ENCODE measurements at places on chromosomes 2 and 18.

DNA sequence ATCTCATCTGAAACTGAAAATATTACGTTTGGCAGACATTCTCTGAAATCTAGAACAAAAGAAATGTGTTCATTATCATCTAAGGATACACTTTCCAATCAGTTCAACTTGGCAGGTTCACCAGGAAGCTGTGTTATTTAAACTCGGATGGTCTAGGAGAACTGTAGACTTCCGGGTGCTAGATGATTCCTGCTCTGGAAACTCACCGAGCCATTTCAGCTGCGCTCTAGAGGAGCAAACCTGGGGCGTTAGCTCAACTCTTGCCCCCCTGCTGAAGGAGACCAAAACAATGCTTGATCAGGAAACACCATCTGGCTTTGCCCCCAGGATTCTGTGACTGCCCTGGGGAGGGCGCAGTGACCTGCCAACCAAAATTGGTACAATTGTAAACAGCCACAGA, 22.9 kb downstream of the MLPH start:
- no peak for DNase-seq

DNA sequence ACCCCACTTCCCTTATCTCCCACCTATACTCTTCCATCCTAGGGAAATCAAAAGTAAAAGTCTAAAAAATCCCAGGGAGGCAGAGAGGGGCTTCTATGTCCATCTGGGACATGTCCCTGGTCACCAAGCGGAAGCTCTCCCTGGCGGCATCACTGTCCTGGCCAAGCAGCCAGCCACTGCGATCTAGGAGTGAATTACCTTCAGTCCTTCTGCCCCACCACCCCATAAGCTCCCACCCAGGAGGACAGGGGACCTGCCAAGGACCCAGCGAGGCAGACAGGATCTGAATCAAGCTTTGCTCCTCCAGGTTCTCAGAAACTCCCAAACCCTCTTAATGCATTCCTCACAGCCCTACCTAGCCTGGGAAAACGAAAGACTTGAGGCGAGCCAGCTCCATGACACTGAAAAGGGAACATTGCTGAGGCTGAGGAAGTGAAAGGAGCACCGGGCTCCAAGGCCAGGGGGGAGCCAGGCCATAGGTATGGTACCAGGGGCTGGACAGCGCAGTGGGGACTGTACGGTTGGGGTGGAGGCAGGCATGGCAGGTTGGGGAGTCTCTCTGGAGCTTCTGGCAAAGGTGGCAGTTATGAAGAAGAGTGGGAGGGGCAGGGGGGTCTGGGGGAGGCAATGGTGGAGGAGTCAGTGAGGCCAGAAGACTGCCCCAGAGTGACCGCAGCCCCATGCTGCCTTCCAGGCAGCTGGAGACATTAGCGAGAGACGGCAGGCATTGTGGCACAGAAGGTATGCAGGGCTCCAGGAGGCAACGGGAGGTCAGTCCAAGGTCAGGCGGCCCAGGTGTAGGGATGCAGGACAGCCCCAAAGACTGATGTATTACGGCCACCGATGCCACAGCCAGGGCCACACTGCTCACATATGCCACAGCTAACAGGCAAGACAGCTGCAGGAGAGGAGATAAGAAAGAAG, 2.7 kb upstream of the SLC23A3 start:
- DNase-seq = no peak

DNA sequence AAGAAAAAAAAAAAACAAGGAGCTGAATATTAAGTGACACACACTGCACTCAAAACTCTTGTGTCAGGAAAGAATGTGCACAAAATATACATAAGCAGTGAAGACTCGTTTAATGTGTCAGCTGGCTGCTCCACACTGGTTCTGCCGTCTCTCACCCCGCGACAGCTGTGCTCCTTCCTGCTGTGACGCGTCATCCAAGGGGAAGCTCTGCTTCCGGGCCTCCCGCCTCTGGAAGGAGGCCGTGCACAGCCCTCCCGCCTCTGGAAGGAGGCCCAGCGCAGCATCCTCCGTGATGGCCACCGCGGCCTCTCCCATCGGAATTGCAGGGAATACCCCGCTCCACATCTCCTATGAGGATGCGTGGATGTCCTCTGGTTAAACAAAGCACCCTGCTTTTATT, 151.0 kb downstream of the HDAC4 start:
- no peak for DNase-seq

DNA sequence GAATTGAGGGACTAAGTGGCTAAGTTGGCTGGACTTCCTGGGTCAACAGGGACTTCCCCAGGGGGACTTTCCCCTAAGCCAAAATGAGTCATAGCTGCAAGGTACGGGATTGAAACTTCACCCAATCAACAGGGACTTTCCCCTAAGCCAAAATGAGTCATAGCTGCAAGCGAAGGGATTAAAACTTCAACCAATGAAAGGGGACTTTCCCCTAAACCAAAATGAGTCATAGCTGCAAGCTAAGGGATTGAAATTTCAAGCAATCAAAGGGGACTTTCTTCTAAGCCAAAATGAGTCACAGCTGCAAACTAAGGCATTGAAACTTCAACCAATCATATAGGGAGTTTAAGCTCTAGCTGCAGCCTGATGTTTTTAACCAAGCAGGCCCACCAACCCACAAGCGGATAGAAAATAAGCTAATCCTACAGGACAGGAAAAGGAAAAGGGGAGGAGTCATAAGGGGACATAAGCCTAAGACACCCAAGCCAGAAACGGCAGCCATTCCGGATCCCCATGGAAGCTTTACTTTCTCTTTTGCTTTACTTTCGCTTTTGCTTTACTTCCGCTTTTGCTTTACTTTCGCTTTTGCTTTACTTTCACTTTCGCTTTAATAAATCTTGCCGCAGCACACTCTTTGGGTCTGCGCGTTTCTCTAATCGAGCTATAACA, 1375.4 kb upstream of the CELF4 start:
- no peak for DNase-seq

DNA sequence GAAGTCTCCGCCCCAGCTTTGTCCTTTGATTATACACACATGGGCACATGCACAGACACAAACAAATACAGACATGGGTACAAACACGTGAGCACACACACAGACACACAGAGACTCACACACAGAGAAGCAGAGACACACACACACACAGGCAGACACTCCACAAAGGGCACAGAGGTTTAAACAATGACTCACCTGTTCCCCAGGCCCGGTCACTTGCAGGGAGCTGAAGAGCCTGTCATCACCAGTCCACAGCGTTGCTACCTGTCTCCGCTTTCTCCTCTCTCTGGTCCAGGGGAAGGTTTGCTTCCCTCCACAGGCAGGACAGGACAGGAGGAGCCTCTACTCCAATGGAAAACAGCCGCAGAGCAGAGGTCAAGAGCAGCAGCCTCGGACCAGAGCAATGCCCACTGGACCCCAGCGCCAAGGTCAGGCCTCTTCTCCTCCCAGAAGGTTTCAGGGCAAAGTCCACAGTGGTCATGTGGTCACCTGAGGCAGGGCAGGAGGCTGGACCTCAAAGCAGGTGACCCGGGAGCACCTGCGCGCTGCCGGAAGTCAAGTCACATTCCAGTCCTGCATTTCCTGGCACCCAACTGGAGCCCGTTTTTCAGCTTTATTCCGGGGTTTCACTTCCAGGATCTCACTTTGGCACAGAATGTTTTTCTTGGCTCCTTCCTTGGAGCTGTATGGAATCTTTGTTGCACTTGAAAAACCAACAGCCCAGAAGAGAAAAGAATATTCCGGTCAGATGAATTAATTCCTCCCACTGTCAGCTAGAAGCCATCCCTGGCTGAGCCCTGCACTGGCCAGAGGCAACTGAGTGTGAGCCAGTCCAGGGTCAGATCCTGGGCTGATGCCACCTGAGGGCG, at the start of gene RAB17:
TSS of gene RAB17 (minus strand) at position 463 of the 869 bp plus-strand sequence. CDS start 4,580 bp downstream, outside the sequence.
- no peak for DNase-seq

DNA sequence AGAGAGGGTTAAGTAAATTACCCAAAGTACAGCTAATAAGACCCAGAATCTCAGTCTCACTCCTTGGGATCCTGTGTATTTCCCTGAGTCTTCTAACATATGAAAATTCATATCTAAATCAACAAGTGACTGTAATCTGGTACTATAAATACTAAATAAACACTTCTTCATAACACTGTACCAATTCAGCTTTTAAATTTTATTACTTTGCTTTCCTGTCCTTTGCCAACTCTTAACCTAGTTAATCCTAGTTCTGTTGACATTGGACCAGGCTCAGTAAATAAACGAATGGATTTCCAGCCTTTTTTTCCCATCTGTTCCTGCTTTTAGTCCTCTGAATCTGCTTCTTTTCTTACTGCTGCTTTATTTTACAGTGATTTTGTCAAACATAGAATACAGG, 13.8 kb downstream of the MRPL35 start:
- no peak for DNase-seq

GRCh38 chr2:112216167-112216566, 38.7 kb downstream of the ZC3H8 start:
- DNase-seq = no peak

DNA sequence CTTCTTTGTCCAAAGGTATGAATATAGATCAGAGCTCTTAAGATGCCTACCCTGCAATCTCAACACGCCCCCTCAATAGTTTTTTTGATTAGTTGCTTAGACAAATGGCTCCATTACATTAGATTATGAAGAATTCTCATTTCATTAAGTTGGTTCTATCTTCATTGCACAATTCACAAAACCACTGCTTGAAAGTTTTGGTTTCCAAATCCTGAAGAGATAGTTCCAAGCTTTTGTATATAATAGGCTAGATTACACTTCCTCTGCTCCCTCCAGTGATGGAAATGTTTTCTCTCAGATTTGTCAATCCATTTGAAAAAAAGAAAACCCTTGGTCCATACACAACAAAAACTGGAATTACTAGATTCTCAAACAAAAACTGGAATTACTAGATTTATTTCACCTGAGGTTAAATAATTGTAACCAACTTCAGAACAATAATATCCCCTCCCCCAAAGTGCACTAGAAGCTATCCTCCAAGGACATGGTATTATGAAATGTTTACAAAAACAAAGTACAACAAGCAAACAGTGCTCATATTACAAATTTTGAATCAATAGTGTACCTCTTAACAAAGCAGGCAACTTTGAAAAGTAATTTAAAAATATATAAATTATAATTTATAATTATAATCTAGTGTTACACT, 6.8 kb upstream of the TLK1 start:
- DNase-seq = no peak

DNA sequence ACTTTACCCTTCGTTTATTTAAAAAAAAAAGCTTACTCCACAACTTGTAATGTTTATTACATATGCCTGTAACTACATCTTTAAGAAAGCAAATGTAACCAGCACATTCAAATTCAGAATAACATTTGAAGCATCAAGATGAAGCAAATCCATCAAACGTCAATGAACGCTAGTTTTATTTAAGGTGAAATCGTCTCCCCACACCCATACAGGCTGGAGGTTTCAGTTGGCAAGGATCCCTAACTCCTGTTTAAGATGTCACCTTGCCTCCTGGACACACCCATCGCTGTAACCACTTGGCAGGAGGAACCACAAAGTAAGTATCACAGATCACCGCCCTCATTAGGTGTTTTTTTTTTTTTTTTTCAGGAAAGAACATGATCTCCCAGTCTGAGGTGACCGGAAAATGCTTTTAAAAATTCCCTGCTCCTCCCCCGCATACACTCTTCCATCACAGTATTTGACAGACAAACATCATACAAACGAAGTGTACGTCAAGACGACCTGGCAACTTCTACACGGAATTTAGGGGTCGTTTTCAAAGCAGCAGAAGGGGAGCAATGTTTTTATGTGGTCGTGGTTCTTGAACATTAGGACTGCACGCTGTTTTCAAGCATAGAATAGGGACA, 19.7 kb upstream of the STPG4 start:
- DNase-seq = no peak

DNA sequence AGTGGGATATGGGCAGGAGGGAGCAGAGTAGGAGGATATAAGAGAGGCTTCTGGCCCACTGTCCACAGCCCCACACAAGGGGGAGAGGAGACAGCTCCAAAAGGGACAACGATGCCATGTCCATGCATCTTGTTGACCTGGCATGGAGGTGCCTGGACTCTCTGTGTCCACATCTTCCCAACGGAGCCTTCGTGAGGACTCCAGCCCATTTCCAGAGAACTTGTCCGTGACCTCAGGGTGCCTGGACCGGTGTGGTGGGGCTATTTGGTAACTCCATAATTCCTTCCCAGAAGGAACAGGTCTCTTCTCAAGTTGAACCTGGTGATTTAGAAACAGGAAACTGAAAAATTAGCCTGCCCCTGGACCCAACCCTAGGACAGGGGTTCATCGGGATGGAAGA, 133.9 kb downstream of the CYP26B1 start:
- no peak for DNase-seq

GRCh38 chr2:64391424-64391823, 62.5 kb upstream of the LGALSL start:
- no peak for DNase-seq

DNA sequence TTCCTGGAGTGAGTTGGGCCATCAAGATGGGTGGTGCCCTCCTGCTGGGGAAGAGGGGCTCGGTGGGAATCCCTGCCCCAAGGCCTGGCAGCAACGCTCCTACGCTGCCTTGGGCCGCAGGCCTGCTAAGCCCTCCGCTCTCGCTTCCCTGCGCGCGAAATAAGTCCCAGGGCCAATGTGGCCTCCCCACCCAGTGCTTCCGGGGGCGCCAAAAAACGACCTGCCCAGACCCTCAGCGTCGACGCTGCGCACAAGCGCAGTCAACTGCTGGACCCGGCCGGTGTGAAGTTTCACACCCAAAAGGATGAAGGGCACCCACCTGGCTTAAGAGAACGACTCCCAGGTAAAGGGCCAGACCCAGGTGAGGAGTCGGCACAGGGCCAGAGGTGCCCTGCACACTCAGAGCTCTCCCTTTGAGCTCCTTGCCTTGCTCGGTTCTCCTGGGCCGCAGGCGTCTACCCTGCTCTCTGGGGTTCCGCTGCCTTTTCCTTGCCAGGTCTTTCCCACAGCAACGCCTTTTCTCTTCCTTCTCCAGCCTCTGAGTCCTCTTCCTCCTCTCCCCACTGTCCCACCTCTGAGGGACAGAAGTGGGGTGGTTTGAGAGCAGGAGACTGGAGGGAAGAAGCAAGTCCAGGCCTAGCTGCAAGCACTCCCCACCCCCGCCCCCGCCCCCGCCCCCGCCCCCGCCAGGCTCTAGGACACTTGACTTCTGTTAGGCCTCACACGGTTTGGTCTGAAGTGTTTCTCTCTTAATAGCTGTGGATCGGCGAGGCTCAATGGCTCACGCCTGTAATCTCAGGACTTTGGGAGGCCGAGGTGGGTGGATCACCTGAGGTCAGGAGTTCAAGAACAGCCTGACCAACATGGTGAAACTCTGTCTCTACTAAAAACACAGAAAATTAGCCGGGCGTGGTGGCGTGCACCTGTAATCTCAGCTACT, at the start of gene DNAJC5G:
TSS of gene DNAJC5G (plus strand) at position 223 of the 940 bp plus-strand sequence. CDS start 1,296 bp downstream, outside the sequence.
- no peak for DNase-seq

DNA sequence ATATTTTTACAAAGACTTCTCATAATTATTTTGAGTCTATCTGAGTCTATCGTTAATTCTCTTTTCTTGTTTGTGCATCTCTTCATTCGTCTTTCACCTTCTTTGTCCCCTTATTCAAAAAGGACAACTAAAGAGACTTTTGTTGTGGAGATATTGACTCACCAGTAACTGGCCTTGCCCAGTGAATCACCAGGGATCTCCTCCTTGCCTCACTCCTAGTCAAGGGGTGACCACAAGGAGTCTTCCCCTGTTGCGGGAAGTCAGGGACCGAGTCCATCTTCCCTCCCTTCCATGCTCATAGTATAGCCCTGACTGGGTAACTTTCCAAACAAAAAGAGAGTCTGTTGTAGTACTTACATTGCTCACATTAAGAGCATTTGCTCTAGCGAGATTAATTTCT, 158.9 kb downstream of the NEB start:
- no peak for DNase-seq

Measured in right renal pelvis (tissue), 4 donors.